Naive thymus-derived CD8-positive, alpha-beta T cell (primary cell): ENCODE measurements at places on chromosomes 7 and 10. TPM values are rescaled to one million over a fixed set of nuclear protein-coding genes. Genes with fewer than 3 reads are reported as not detected.

The OR2A42 gene
- 0.16 TPM for total RNA-seq

The ZNF25 gene
- 11.0 TPM for total RNA-seq

The KAT6B gene
- total RNA-seq: 70.3 TPM

- H3K4me1 ChIP-seq: peaks cover 2% of the 10 kb centered on the region
- H3K27ac ChIP-seq: no peak overlapping the region
- H3K36me3 ChIP-seq: peaks cover 2% of the 10 kb centered on the region
- H3K27me3 ChIP-seq: peaks cover 2% of the 10 kb centered on the region
- DNase-seq: no peak
Measured at GRCh38 chr10:78069151-78069550, 35.5 kb downstream of the RPS24 start.

DNA sequence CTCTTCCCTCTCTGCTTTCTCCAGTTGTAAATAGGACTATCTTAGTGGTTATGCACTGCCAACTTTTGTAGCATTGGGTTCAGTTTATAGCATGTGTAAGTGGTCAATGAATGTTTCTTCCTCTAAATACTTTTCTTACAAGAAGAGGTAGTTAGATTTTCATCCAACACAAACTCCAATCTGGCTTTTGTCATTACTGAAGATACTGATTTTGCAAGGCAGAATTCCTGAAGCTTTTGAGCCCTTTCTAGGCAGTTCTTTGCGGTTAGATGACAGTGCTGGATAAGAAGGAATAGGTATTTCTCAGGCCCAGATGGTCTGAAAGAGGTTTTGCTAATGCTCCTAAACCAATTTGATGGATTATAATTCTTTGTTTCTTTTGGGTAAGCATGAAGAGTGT lies 60.5 kb downstream of the BICC1 start:
- no peak overlapping the region for H3K4me3 ChIP-seq
- H3K4me1 ChIP-seq: no peaks in the 10 kb centered on the region
- peaks cover 2% of the 10 kb centered on the region for H3K27me3 ChIP-seq
- DNase-seq: no peak
- H3K36me3 ChIP-seq: no peaks in the 10 kb centered on the region

DNA sequence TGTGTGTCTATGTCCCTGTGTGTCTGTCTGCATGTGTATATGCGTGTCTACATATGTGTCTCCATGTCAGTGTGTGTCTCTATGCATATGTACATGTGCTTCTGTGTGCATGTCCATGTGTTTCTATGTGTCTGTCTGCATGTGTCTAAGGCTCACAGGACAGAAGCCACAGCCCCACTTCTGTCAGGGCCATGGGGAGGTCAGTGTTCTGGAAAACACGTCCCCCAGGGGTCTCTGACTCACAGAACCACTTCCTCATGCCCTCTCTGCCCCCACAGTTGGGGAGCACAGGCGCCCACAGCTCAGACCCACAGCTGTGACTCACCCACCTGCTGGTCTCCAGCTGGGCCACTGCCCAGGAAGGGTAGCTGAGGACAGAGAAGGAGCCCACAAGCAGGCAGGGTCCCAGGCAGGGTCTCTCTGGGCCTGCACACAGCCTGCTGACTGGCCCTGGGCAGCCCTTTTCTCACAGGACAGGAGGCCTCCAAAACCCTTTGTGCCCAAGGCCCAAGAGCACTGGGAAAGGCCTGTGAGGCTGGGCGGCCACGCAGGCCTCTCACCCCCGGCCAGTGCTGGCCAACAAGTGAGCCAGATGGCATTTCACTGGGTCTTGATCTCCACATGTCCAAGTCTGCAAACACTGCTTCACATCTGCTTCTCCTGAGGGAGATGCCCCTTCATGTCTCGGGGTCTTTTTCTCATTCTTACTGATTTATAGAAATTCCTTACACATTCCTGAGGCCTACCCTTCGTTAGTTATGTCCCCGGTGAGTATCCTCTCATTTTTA lies 102.9 kb upstream of the FAM20C start:
- H3K4me1 ChIP-seq: peaks cover 6% of the 10 kb centered on the region
- H3K36me3 ChIP-seq: no peaks in the 10 kb centered on the region
- no peak for DNase-seq
- no peak overlapping the region for H3K27ac ChIP-seq
- peaks cover 2% of the 10 kb centered on the region for H3K27me3 ChIP-seq
- H3K4me3 ChIP-seq: no peak overlapping the region

GRCh38 chr7:18312482-18312881 lies 183.1 kb upstream of the HDAC9 start:
- no peaks in the 10 kb centered on the region for H3K36me3 ChIP-seq
- no peak overlapping the region for H3K4me3 ChIP-seq
- H3K4me1 ChIP-seq: peaks cover 2% of the 10 kb centered on the region
- no peak for DNase-seq

- no peak overlapping the region for H3K4me3 ChIP-seq
- peaks cover 5% of the 10 kb centered on the region for H3K4me1 ChIP-seq
- H3K27me3 ChIP-seq: no peaks in the 10 kb centered on the region
- no peak for DNase-seq
- peaks cover 49% of the 10 kb centered on the region for H3K36me3 ChIP-seq
Measured at GRCh38 chr10:1011696-1012095, 14.0 kb downstream of the IDI2 start.

DNA sequence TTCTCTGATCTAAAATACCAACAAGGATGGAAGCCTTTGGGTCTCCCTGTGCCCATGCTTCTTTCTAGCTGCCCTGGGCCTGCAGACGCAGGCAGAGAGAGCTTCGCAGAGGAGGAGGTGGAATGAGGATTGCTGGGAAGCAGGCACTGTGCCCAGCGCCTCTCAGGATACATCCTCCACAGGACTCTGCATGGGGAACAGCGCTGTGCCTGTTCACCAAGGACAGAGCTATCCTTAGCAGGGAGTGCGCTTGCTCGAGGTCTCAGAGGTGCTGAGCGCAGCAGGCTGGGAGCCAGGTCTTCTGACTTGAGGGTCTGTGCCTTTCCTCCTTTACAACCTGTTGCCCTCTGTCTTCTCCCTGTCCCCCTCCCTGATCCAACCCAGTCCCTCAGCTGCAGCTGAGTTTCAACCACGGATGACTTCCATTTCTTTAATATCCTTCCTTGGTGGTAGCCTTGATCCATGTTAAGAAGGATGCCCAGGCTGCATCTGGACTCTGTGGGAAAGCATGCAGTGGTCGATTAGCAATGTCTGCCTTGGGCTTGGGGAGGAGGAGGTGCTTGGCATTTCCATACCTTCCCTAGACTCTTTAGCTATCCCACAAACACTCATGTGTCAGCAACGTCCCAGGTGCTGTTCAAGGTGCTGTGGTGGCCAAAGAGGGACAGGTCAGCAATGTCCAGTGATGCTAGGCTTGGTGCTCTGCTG lies 219.6 kb upstream of the GPR26 start:
- no peaks in the 10 kb centered on the region for H3K36me3 ChIP-seq
- peaks cover 12% of the 10 kb centered on the region for H3K27me3 ChIP-seq
- H3K27ac ChIP-seq: no peak overlapping the region
- H3K4me1 ChIP-seq: no peaks in the 10 kb centered on the region
- DNase-seq: no peak
- no peak overlapping the region for H3K4me3 ChIP-seq

- H3K4me1 ChIP-seq: peaks cover 14% of the 10 kb centered on the region
- H3K36me3 ChIP-seq: no peaks in the 10 kb centered on the region
- no peak for DNase-seq
Measured at GRCh38 chr7:74452748-74453321, 871 bp upstream of the GTF2IRD1 start.

GRCh38 chr10:77357185-77357584 lies 280.4 kb downstream of the KCNMA1 start:
- H3K27ac ChIP-seq: no peak overlapping the region
- H3K27me3 ChIP-seq: peaks cover 4% of the 10 kb centered on the region
- no peaks in the 10 kb centered on the region for H3K36me3 ChIP-seq

DNA sequence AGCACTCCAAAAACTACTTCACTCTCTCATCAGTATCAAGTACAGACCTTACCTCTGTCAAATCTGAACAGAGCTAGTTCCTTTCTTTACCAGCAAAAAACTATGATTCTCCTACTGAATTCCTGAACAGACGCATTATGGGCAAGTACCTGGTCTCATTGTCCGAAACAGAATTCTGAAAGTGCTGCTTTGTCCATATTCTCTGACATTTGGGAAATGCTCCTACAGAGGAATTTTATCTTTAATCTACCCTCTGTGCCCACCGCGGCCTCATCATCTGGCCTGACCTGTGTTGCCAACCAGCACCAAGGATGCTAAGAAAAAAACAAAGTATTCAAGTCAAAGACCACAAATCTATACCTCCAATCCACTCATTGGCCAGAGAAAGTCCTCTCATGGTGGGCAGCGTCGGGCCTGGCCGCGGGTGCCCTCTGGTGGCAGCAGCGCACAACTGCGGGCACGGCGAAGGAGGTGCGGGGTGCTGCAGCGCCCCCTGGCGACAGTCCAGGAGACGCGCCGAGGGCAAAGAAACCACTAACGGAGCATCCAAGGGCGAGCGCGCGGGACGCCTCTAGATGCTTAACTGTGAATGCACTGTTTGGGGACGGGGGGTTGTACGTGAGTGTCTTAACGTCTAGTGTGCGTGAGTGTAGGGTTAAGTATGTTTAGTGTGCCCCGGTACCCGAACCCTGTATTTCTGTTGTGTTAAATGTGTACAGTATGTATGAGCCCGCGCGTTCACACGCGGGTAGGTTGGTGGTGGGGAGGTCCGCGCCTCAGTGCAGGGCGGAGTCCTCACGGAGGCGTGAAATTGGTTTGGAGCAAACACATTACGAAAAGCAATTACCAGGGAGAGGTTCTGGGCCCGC lies 5.0 kb upstream of the GBX1 start:
- peaks cover 47% of the 10 kb centered on the region for H3K27me3 ChIP-seq
- H3K36me3 ChIP-seq: no peaks in the 10 kb centered on the region
- peak; percentile 66 for DNase-seq

- H3K36me3 ChIP-seq: no peaks in the 10 kb centered on the region
- no peak overlapping the region for H3K4me3 ChIP-seq
- H3K4me1 ChIP-seq: no peaks in the 10 kb centered on the region
- DNase-seq: no peak
- H3K27ac ChIP-seq: no peak overlapping the region
Measured at GRCh38 chr7:48052748-48053147, 17.4 kb downstream of the C7orf57 start.
